ENCODE measurements at places on chromosomes 11 and 22.

- DNase-seq = peak; percentile 43
- H3K36me3 ChIP-seq = no peaks in the 10 kb centered on the region
- peak overlapping the region; percentile 96 for H3K4me3 ChIP-seq
- H3K27me3 ChIP-seq = peaks cover 27% of the 10 kb centered on the region
- peaks cover 38% of the 10 kb centered on the region for H3K4me1 ChIP-seq
Measured at GRCh38 chr11:33773404-33773986, 825 bp downstream of the FBXO3 start.

- H3K4me3 ChIP-seq = no peak overlapping the region
- DNase-seq = no peak
- no peaks in the 10 kb centered on the region for H3K4me1 ChIP-seq
- no peak overlapping the region for H3K27ac ChIP-seq
Measured at GRCh38 chr11:125688632-125689031, 8.0 kb upstream of the ACRV1 start.

DNA sequence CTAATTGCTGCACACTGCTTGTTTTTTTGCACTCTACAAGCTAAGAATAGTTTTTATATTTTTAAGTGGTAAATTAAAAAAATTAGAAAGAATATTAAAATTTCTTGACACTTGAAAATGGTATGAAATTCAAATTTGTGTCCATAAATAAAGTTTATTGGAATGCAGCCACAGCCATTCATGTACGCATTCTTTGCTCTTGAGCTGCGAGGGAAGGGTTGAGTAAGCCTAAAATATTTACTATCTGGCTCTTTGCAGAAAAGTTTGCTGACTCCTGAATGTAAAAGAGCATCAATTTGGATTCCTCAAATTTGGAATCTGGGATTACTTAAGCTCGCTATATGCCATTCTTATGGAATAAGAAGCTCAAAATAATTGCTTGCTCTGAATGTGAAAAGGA is 3.4 kb upstream of the ADAMTS8 start:
- H3K4me1 ChIP-seq = peaks cover 5% of the 10 kb centered on the region
- H3K27ac ChIP-seq = no peak overlapping the region
- H3K36me3 ChIP-seq = peaks cover 2% of the 10 kb centered on the region
- H3K4me3 ChIP-seq = no peak overlapping the region
- DNase-seq = no peak
- peaks cover 38% of the 10 kb centered on the region for H3K27me3 ChIP-seq

GRCh38 chr11:10272132-10272531 is 21.9 kb downstream of the SBF2 start:
- no peak overlapping the region for H3K27ac ChIP-seq
- no peak for DNase-seq
- no peak overlapping the region for H3K4me3 ChIP-seq
- peaks cover 10% of the 10 kb centered on the region for H3K4me1 ChIP-seq

GRCh38 chr11:47185305-47186075 is 744 bp downstream of the PACSIN3 start:
- DNase-seq = no peak
- peaks cover 54% of the 10 kb centered on the region for H3K27me3 ChIP-seq
- H3K4me3 ChIP-seq = peak overlapping the region; percentile 62
- no peak overlapping the region for H3K27ac ChIP-seq
- H3K36me3 ChIP-seq = no peaks in the 10 kb centered on the region

DNA sequence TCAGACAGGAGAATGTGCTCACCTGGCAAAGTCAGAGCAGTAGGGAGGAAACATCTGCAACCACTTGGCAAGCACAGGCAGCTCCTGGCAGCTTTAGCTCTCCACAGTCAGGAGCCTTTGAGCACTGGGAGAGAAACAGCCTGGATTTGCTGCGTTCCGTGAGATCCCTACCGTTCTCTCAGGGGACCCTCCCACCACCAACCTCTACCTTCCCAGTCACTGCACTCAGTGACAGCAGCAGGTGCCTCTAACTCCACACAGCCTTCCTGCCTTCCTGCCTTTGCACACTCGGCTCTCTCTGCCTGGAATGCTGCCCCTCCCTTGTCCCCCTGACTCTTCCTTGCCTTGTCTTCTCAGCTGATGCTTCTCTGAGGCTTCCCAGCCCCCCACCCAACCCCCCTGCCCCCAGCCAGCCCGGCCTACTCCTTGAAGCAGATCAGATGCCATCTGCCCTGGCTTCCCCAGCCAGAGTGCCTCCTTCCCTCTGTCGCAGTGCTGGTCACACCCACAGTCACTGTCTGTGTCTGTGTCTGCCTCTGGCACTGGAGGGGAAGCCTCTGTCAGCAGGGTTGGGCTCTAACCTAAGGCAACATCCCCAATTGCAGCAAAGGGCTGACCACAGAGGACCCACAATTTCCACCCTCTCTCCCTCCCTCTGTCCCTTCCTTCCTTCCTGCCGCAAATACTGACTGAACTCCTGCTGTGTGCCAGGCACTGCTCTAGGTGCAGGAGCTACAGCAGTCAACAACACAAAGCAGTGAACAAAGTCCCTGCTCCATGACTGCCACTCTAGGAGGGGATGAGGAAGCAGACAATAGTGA is 14.9 kb upstream of the TSKU start:
- DNase-seq = peak; percentile 25
- H3K36me3 ChIP-seq = no peaks in the 10 kb centered on the region
- H3K27ac ChIP-seq = no peak overlapping the region
- H3K4me1 ChIP-seq = peaks cover 20% of the 10 kb centered on the region
- no peak overlapping the region for H3K4me3 ChIP-seq
- H3K27me3 ChIP-seq = no peaks in the 10 kb centered on the region

DNA sequence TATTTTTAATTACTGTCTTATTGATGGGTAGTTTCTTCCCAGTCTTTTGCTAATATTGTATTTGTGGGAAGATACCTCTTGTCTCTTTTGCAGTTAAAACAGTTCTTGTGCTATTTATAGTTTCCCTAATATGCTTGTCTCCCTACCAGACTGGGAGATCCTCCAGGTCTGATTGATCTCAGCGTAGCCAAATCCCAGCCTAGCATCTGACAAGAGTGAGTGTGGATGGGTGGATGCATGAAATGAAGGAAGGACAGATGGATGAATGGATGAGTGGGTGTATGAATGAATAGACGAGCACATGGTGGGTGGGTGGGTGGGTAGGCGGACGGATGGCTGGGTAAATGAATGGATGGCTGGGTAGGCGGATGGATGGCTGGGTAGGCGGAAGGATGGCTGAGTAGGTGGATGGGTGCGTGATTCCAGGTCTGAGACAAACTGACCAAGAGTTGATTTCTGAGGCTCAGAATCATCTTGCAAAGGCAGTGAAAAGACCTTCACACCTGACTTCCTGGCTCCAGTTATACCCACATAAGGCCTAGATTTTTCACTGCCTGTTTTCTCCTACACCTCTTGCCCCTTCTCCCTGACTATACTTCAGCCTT is 11.4 kb downstream of the DNAJB13 start:
- H3K27ac ChIP-seq = no peak overlapping the region
- H3K27me3 ChIP-seq = no peaks in the 10 kb centered on the region
- DNase-seq = no peak
- H3K36me3 ChIP-seq = no peaks in the 10 kb centered on the region
- H3K4me1 ChIP-seq = peaks cover 20% of the 10 kb centered on the region

DNA sequence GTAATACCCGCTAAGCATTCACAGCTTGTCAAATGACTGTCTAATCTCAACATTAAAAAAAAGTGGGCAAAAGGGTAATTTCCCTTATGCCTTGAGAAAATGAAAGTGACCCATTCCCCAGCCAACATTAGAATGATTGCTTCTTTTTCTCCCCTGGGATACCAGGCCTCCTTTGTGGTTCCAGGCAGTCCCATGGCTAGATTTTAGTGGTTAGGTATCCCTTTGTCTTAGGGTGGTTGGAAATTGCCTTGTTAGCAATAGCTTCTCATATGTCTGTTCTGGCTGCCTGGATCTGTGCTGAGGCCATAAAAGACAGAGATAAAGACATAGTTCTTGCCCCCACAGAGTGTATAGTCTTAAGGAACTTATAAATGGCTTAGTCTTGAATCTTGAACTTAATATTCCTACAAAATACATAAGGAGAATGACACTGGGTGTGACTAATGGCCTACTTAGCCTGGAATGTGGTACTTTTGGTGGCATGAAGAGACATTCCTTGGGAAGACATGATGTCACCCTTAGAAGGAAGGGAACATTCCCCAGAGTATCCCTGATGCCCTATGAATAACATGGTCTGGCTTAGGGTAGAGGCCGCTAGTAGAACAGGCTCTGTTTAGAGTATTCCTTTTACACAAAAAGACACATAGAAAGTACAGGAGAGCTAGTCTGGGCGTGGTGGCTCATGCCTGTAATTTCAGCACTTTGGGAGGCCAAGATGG is 90.3 kb downstream of the ZBTB16 start:
- no peaks in the 10 kb centered on the region for H3K27me3 ChIP-seq
- H3K4me1 ChIP-seq = peaks cover 14% of the 10 kb centered on the region
- no peak overlapping the region for H3K27ac ChIP-seq
- no peak for DNase-seq

DNA sequence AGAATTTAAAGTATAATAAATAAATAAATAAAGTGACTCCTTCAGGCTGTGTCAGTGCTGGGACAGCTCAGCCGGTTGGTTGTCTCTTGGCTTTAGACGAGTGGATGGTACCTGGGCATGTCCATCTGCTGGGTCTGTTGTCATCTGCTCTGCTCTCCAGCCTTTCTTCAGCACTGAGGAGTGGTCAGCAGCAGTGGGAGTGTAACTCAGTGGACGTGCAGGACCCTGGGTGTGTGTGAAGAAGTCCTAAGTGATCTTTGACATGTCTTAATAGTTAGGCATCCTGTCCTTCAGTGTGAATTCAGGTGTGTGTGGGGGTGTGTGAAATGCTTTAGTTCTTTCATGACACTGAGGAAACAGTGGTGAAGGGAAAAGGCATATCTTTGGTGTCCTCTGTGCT is 24.3 kb downstream of the AMOTL1 start:
- H3K36me3 ChIP-seq = no peaks in the 10 kb centered on the region
- H3K27me3 ChIP-seq = no peaks in the 10 kb centered on the region
- no peaks in the 10 kb centered on the region for H3K4me1 ChIP-seq
- no peak overlapping the region for H3K4me3 ChIP-seq
- H3K27ac ChIP-seq = no peak overlapping the region
- no peak for DNase-seq

GRCh38 chr11:17918049-17918605 is 94.7 kb downstream of the SERGEF start:
- H3K27ac ChIP-seq = no peak overlapping the region
- no peak for DNase-seq
- H3K27me3 ChIP-seq = no peaks in the 10 kb centered on the region
- peaks cover 18% of the 10 kb centered on the region for H3K36me3 ChIP-seq
- H3K4me3 ChIP-seq = no peak overlapping the region

DNA sequence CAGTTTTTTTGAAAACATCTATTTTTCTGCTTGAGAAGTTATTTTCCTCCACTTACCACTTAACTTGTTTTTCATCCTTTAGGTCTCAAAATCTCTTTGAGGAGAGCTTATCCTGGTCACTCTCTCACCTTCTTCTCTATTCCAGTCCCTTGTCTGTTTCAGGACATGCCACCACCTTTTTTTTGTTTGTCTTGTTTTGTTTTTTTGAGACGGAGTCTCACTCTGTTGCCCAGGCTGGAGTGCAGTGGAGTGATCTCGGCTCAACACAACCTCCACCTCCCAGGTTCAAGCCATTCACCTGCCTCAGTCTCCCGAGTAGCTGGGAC is 4.6 kb upstream of the BCL2L13 start:
- no peak overlapping the region for H3K4me3 ChIP-seq
- H3K36me3 ChIP-seq = no peaks in the 10 kb centered on the region
- no peak overlapping the region for H3K27ac ChIP-seq
- H3K27me3 ChIP-seq = no peaks in the 10 kb centered on the region
- DNase-seq = no peak
- H3K4me1 ChIP-seq = peaks cover 11% of the 10 kb centered on the region

DNA sequence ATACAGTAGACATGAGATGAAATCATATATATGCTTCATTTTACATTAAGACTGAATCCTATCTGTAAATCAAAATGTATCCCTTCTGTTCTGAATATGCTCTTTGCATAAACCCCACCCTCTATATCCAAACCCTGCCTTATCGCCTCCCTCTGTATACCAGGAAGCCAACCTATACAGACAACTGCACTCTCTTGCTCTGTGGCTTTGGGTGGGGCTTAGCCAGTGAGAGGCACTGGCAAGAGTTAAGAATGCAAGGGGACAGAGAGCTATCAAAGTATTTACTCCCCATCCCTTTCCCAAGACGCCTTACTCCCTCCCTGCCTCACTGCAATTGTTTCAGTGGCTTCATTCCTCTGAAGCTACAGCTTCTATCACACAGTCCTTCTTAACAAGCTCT is 309.8 kb downstream of the TTC28 start:
- H3K27ac ChIP-seq = no peak overlapping the region
- peaks cover 30% of the 10 kb centered on the region for H3K4me1 ChIP-seq
- H3K27me3 ChIP-seq = no peaks in the 10 kb centered on the region
- peak; percentile 2 for DNase-seq

DNA sequence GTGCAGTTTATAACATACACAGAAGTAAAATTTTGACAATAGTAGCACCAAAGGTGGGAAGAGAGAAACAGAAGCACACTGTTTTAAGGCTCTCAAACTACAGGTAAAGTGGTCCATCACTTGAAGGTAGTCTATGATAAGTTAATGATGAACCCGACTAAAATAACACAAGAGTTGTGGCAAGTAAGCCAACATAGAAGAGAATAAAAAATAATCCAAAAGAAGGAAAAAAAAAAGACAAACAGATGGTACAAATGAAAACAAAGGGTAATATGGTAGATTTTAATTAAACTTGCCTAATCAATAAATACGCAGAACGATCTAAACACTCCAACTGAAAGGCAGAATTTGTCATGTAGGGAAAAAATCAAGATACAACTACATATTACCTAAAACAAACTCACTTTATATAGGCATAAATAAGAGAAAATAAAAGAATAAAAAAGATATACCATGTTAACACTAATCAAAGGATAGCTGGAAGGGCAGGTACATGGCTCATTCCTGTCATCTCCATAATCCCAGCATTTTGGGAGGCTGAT is 31.6 kb downstream of the DGCR2 start:
- H3K4me3 ChIP-seq = no peak overlapping the region
- H3K27ac ChIP-seq = no peak overlapping the region
- H3K36me3 ChIP-seq = peaks cover 20% of the 10 kb centered on the region
- DNase-seq = no peak
- H3K27me3 ChIP-seq = no peaks in the 10 kb centered on the region
- H3K4me1 ChIP-seq = peaks cover 15% of the 10 kb centered on the region

- no peak for DNase-seq
- peaks cover 24% of the 10 kb centered on the region for H3K4me1 ChIP-seq
- H3K27me3 ChIP-seq = no peaks in the 10 kb centered on the region
- peak overlapping the region; percentile 84 for H3K27ac ChIP-seq
Measured at GRCh38 chr11:72969894-72970335, 155.7 kb downstream of the ATG16L2 start.

DNA sequence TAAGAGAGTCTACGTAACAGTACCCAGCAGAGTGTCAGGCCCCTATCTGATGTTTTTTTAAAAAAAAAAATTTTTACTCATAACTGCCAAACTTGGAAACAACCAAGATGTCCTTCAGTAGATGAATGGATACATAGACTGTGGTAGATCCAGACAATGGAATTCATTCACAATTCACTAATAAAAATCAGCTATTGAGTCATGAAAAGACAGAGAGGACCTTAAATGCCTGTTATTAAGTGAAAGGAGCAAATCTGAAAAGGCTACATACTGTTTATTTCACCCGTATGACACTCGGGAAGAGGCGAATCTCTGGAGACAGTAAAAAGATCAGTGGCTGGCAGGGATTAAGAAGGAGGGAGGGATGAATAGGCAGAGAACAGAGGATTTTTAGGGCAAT is 541.4 kb upstream of the TENM4 start:
- H3K27ac ChIP-seq = no peak overlapping the region
- no peak overlapping the region for H3K4me3 ChIP-seq
- no peaks in the 10 kb centered on the region for H3K27me3 ChIP-seq
- no peak for DNase-seq
- H3K36me3 ChIP-seq = no peaks in the 10 kb centered on the region
- no peaks in the 10 kb centered on the region for H3K4me1 ChIP-seq

Data from activated naive CD8-positive, alpha-beta T cell treated with anti-CD3 and anti-CD28 coated beads for 36 hours (primary cell).